Hematopoietic multipotent progenitor cell treated with erythropoietin and hydrocortisone succinate and interleukin-3 and kit ligand, for 8 days (in vitro differentiated cells): ENCODE measurements at places on chromosomes 4 and X.

- peak; percentile 56 for DNase-seq
Observed at GRCh38 chr4:15963001-15963451, at the start of gene FGFBP2. Gene FGFBP2 (minus strand): TSS chr4:15963175. CDS start chr4:15963129, 46 bp downstream.

GRCh38 chrX:27186671-27187070, 276.5 kb downstream of the PPP4R3C start:
- DNase-seq: peak; percentile 24

GRCh38 chr4:147689067-147689466, 5.1 kb upstream of the PRMT9 start:
- peak; percentile 57 for DNase-seq

GRCh38 chrX:76555816-76556215, 128.3 kb downstream of the MAGEE1 start:
- DNase-seq: peak; percentile 59

DNA sequence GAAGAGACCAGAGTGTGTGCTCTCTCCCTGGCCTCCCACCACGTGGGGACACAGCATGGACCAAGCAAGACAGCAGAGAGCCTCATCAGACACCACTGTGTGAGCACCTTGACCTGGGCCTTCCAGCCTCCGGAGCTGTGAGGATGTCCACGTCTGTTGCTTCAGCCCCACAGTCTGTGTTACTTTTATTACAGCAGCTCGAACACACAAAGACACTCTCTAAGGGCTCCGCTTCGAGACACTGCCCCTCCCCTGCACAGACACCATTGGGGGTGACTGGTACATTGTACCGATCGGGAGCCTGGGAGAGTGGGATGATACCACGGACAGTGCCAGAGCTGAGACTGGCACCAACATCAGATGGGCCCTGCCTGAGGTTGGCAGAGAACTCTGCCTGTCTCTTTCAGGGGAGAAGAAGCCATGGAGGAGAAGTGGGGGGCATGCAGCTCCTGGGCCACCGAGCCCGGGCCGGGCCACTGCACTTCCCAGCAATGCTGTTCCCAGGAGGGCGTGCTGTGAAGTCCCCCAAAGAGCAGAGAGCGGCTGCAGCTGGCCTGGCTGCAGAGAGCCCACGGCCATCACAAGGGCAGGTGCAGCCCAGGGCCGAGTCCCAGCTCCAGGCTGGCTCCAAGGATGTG, 48.1 kb upstream of the HMX1 start:
- no peak for DNase-seq

- no peak for DNase-seq
Observed at GRCh38 chr4:108519911-108520601, 100.3 kb upstream of the RPL34 start.

- no peak for DNase-seq
Observed at GRCh38 chr4:41320278-41320677, 63.5 kb downstream of the UCHL1 start.

- DNase-seq: no peak
Observed at GRCh38 chr4:41880022-41880837, 55.0 kb upstream of the TMEM33 start.

DNA sequence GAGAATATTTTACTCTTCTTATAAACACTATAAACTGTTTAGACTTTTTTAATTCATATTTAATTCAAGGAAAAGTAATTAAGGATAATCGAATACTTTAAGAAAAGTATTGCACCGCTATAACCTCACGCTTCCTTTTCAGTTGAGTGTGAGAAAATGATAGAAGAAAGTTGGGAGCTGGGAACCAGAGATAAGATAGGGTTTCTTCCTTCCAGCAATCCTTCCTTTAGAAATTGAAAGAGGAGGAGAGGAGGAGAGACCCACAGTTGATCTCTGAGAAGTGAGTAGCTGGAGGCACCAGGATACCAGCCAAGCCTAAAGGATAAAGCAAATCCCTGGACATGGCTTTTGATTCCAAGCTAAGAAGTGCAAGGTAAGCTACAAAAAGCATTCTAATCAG, 242.3 kb upstream of the NOCT start:
- peak; percentile 24 for DNase-seq

DNA sequence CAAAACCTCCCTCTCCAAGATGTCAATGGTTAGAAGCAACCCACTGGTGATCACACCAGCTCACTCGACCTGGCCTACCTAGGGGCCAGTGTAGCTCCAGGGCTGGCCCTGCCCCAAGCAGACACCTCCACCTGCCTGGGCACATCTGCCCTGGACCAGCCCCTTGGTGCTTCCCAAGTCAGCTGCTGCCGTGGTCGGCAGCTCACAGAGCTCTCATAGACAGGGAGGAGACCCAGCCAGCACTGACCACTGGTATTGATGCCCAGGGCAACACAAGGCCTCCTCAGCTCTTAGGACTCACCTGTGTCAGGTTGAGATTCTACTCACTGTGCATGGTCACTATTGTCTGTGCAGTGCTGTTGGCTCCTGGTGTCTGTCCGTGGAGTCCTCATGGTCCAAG, 51.7 kb downstream of the SEPSECS start:
- no peak for DNase-seq

GRCh38 chrX:106042296-106042695, 3.8 kb upstream of the SERPINA7 start:
- no peak for DNase-seq

- DNase-seq: no peak
Observed at GRCh38 chr4:42150653-42151567, 1.5 kb downstream of the BEND4 start.
